Endodermal cell (in vitro differentiated cells): ENCODE measurements at places on chromosomes 4 and X.

DNA sequence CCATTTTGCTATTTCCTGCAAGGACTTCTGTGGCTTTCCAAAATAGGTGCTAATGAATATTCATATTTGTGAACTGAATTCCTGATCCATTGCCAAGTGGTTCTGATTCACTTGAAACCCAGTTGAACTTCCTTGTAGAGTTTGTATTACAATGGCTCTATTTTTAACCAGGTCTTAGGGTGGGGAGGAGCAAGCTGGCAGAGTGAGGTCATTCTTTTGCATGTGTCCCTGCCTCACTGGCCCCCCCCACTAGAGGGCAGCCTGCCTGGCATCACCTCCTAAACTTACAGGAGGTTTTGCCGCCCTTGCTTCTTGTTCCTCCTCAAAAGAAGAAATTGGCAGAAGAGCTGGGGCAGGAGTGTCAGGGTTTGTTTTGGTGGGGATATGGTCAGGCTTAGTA lies 10.5 kb downstream of the PTTG2 start:
- peak; percentile 70 for DNase-seq

DNA sequence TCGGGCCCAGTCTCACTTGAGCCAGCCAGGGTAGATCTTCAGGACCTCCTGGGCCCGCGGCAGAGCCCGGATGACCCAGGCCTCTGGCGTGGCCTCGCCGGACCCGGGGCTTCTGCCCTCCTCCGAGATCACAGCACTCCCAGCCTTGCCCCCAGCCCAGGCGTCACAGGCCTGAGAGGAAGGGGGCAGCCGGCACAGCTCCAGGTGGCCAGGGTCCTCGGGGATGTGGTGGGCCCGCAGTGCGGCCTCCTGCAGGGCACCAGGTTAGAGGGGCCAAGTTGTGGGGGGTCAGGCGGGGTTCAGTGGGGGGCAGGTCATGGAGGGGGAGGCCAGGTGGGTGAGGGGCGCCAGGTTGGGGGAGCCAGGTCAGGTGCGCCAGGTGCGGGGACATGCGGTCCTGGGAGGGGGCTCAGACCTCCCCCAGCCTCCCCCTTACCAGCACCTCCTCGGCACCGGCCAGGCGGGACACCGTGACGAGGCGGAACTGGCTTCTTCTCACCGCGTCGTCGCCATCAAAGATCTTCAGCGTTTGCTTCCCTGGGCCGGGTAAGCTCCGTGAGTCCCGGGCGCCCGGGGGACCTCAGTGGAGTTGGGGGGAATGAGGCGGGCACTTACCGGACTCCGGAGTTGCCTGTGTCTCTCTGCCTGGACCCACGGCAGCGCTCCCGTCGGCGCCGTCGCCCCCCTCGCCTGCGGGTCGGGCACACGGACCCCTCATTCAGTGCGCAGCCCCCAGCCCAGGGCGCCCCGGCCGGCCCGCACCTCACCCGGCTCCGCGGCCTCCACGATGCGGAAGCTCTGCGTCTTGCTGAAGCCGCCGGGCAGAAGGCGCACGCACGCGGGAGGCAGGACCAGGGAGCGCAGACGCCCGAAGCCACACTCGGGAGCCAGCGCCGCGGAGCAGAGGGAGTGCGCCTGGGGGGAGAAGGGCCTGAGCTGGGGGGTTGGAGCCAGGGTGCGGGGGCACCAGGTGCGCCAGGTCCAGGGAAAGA lies 6.0 kb downstream of the DGKQ start:
- peak; percentile 71 for DNase-seq

GRCh38 chr4:24056289-24056688 lies 166.4 kb upstream of the PPARGC1A start:
- no peak for DNase-seq

DNA sequence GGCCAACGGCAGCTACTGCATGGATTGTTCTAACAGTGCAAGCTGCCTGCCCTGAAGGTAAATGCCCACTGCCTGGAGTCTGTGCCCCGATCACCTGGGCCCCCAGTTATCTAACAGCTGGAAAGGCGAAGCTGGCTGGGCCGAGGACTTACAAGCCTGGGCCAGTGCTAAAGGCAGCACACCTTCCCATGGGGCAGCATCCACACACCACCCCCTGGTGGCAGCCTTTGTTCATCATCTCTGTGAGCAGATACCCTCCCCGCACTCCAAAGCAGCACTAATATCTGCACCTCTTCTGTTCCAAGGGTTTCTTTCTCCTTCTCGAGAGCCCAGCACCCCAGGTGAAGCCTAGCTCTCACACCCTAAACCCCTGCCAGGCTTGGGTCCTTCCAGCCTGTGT lies 7.6 kb downstream of the SLC2A9 start:
- peak; percentile 94 for DNase-seq

GRCh38 chr4:53520116-53520515 lies 71.2 kb downstream of the LNX1 start:
- peak; percentile 85 for DNase-seq

- DNase-seq = peak; percentile 90
Measured at GRCh38 chr4:16001484-16001858, 38.5 kb upstream of the FGFBP2 start.

DNA sequence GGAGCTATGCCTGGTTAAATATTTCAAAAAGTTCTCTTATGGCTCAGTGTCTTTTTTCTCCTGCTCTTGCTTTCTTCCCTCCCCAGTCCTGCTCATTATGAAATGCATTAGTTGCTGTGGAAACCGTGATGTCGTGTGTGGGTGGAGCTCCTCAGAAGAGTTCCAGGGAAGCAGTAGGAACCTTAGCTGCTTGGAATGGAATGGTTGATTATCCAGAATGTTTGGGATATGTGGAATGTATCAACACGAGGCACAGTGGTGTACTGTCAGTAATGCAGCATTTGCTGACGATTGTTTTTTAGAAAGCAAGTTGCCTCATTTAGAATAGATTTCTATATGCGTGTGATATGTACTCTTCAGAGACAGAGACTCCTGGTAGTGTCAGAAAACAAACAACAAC lies 333.2 kb downstream of the ARHGAP10 start:
- DNase-seq = no peak

DNA sequence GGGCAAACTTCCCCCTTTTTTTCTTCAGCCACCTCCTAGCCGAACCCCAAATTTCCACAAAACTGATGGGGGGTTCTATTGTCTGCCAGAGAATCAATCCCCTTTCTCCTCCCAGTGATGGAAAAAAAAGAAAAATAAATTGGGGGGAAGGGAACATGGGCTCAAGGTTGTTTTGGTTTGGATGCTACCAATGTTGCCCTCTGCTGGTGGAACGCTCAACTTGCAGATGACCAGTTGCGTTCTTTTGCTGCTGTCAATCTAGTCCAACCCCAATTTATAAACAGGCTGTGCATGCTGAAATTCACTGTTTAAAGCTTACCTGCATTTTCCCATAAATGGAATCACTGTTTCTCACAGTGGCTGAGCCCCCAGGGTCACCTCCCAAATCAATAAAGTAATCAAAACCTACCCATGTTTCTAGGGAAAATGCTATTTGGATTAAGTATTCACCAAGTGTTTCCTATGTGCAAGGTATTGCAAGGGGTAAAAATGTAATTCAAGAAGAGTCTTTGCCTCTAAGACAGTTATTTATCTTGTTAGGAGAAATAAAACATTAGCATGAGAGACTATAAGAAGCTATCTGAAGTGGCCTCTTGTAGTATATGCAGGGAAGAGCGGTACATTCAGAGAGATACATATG lies 116.7 kb upstream of the TMEM164 start:
- peak; percentile 71 for DNase-seq

GRCh38 chr4:78481180-78481579 lies 70.4 kb upstream of the ANXA3 start:
- DNase-seq = no peak

DNA sequence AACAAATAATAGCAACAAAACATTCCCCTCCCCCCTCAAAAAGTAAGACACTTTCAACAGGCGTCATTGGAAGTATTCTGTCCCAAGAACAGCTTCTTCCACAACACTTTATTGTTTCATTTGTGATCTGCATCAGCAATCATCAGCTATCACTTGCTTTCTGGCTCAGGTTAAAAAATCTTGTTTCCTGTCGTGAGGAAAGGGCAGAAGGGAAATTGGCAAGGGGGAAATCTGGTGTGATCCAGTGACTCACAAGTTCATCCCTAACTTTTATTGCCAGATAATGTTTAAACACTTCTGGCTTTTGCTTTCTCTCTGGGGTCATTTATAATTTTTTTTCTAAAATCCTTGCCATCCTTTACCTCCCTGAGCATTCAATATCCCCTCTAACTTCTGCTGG lies 247.4 kb upstream of the GIMD1 start:
- DNase-seq = no peak

- no peak for DNase-seq
Measured at GRCh38 chr4:123093236-123093635, 170.8 kb upstream of the NUDT6 start.

- DNase-seq = no peak
Measured at GRCh38 chr4:28151314-28151713, 1290.7 kb downstream of the STIM2 start.

DNA sequence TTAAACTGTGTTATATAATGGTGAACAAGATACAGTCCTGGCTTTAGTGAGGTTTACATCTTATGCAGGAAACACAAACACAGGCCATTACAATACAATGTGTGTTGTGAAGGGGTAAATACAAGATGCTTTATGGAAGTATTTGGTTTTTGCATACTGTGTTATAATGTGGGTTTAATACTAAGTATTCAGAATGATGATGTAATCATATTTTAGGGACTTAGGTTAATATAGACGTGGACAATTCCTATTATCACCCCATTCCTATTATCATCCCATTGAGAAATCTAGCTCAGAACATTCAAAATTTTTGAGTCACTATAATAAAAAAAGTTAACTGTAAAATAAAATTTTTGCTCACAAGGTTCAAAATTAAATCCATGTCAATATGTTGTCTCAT lies 24.1 kb downstream of the MMAA start:
- DNase-seq = no peak

DNA sequence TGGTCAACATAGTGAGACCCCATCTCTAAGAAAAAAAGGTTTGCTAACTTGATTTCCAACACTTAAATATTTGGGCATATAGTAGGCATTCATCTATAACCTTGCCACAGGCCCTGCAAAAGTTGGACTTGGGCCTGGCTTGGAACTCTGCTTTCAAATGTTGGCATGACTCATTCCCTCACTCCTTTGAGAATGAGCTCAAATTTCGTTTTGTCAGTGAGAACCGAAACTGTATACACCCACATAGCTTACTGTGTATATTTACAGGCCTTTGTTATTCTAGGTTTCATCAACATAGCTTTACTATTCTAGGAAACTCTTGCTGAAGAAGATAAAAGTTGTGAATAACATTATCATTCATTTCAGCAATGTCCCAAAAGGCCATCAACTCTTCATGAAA lies 88.7 kb upstream of the ELOVL6 start:
- no peak for DNase-seq

DNA sequence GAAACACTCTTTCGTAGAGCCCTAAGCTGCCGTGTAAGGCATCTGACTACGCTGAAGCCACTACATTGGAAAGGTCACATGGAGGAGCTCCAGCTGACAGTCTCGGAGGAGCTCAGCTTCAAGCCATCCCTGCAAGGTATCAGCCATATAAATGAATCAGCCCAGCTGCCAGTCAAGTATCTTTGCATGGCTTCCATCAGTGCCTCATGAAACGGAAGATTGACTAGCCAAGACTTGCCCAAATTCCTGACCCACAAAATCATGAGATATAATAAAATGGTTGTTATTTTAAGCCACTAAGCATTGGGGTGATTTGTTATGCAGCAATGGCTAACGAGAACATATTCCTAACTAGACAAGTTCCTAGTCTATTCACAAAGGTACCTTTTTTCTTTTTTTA lies 104.1 kb upstream of the SCOC start:
- DNase-seq = no peak

DNA sequence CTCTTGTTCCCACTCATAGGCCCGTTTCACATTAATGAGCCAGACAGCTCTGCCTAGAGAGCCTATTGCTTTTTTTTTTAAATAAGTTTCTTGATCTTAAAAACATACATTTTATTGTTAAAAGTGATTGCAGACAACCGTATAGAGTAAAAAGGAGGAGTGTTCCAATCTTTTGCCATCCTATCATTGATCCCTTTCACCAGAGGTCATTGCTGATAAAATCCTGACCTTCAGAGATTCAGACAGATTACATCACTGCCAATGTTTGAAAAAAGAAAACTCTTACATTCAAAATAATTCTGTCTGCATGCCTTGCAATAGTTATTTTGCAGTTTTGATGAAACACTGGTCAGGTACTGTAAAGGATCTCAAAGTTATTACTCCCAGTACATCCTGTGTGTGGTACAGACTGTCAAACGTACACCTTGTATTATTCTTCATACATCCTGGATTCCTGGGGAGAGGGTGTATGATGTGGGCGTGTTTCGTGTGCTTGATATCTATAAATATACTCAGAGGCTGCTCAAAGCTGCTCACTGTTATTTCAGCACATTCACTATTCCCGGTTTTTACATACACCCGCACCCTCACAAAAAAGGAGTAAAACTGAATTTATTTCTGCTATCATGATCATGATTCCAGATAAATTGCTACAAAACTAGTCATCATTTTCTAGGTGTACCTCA lies 15.4 kb upstream of the KLHL2 start:
- no peak for DNase-seq

- no peak for DNase-seq
Measured at GRCh38 chr4:61359301-61359700, 159.2 kb downstream of the ADGRL3 start.

DNA sequence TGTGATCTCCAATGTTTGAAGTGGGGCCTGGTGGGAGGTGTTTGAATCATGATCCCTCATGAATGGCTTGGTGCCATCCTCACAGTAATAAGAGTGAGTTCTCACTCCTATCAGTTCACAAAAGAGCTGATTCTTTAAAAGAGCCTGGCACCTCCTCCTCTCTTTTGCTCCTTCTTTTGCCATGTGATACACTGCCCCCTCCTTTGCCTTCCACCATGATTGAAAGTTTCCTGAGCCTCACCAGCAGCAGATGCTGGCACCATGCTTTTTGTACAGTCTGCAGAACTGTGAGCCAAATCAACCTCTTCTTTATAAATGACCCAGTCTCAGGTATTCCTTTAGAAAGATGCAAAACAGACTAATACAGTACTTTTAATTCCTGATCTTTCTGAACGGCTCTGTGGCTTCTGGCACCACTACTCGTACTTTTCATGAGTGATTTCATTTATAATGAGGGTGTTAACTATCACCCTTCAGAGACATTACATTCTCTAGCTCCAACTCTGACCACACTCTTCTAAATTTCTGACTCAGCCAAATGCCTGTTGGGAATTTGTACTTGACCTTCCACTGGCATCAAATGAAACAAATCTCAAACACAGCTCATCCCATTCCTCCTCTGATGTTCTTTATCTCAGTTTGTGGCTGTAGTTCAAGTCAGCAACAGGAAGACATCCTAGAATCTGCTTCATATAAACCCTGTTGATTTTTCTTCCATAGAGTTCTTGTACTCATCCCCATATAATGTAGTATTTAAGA lies 4.2 kb downstream of the UFSP2 start:
- DNase-seq = no peak

DNA sequence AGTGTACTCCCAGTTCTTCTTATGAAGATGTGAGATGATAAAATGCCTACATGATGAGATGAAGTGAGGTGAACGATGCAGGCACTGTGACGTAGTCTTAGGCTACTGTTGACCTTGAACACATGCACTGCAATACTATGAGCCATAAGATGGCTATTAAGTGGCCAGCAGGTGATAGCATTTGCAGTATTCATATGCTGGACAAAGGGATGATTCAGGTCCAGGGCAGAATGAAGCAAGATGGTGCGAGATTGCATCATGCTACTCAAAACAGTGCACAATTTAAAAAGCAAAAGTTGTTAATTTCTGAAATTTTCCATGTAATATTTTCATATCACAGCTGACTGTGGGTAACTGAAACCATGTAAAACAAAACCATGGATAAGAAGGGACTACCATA lies 781.4 kb downstream of the PCDH18 start:
- no peak for DNase-seq

- peak; percentile 49 for DNase-seq
Measured at GRCh38 chr4:71860643-71861042, 76.8 kb upstream of the GC start.

- DNase-seq = no peak
Measured at GRCh38 chr4:107837317-107837716, 12.6 kb downstream of the SGMS2 start.
